KBM-7 (cell line): ENCODE measurements at places on chromosomes 11 and 22.

DNA sequence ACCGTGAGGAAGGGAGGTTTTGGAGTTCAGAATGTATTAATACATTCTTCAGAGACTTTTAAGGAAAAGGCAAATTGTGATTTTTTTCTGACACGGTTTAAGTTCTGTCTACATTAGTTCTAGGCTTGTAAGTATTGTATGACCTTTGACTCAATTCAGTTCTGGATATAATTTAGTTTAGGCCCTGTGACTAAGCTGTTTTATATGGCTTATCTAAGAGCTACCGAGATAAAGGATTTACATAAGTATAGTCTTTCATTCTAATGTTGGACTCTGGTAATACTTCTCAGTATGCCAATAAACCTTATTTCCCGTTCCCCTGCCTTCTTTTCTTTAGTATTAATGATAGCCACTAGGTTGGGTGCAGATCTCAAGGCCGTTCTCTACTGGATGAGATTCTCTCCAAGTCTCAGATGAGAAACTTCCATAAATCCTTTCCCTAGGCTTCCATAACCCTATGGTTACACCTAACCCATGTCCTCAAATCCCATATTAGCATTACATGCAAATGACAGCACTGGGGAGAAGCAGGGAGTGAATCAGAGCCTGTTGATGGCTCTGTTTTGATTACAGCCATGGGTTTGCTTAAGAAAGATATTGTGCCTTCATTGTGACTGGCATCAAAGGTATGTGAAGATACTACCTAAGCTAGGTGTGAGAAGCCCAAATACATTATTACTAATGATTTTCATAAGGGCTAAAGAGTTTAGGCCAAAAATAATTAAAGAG, 38.7 kb downstream of the BARX2 start:
- no peak for DNase-seq

GRCh38 chr11:94834911-94835593, 66.9 kb downstream of the AMOTL1 start:
- no peak for DNase-seq

DNA sequence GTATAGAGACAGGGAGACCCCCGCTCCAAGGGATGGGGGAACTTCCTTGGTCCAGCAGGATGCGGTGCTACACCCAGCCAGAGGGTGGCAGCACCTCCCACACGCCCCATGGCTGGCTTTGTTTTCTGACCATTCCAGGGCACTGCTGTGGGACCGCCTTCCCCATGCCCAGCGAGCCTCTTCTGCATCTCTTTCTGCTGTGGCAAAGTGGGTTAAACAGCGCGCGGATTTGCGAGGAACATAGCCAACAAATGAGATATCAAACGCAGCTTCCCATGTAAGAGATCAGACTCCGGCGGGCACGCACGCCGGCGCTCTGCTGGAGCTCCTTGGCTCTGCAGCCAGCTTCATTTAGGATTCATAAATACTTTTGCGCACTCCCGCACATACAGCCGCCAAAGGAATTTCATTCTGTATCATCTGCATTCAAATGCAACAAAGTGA, 485.8 kb upstream of the CADM1 start:
- DNase-seq: peak; percentile 5

DNA sequence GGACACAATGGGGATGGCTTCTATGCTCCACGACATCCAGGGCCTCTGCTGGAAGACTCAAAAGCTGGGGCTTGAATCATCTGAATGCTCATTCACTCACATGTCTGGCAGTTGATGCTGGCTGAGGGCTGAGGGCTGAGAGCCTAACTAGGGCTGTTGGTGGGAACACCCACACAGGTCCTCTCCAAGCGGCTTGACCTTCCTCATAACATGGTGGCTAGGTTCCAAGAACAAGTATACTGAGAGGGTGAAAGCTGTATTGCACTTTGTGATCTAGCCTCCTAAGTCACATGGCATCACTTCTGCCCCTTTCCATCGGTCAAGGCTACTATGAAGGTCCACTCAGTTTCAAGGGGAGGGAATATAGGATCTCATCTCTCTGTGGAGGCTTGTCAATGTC, 7.5 kb downstream of the TMEM151A start:
- no peak for DNase-seq

DNA sequence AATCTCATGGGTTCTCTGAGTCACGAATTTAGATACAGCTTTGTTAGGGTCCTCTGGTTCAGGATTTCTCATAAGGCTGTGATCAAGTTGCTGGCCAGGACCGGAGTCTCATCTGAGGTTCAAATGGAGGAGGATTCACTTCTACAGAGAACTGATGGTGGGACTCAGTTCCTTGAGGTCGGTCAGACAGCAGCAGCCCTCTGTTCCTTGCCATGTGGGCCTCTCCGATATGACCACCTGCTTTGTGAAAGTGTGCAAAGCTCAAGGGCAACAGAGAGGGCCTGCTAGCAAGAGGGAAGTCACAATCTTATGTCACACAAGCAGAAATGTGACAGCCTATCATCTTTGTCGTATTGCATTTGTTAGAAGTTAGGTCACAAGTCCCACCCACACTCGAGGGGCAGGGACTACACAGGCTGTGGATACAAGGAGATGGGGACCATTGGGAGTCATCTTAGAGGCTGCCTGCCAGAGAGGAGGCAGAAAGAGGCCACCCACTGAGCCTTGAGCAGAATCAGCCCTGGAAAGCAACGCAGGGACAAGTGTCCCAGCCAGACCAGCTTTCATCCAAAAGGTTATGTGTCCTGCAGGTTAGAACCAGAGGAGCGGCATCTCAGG, 34.5 kb downstream of the RPUSD4 start:
- DNase-seq: no peak

DNA sequence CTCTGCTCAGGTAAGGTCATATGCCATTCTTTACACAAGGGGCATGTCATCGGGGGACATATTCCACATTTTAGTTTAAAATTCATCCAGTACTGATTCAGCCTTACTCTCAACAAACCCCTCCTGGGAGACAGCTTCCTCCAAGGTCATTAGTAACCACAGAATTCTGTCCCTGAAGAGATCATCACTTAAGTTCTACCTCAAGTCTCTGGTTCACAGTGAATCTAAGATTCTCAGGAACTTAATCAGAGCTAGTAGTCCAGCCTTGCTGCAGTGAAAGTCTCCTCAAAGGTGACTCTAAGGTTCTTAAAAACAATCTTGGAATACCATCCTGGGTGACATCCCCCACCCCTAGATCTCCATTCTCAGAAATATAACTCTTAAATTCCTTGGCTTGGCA, 18.9 kb upstream of the GDPD4 start:
- DNase-seq: no peak

- DNase-seq: no peak
Measured at GRCh38 chr11:67301313-67301921, 1.9 kb upstream of the SSH3 start.

GRCh38 chr11:117189191-117189940, 9.8 kb upstream of the TAGLN start:
- no peak for DNase-seq

DNA sequence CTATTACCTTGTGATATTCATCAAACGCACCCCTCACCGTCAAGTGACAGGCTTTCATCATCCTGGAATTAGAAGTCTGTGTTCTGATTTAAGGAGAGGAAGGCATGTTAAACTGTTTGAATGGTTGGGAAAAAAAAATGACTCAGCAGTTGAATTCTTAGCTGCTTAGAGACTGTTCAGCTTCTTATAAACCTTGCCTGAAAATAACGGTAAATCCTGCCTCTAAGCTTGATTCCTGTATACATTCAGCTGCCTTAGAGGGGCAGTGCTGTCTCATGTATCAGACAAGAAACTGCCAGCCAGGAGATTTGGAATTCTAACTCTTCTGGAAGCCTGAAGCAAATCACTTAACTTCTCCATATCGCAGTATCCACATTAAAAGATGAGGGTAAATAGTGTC, 437.4 kb downstream of the JRKL start:
- no peak for DNase-seq

DNA sequence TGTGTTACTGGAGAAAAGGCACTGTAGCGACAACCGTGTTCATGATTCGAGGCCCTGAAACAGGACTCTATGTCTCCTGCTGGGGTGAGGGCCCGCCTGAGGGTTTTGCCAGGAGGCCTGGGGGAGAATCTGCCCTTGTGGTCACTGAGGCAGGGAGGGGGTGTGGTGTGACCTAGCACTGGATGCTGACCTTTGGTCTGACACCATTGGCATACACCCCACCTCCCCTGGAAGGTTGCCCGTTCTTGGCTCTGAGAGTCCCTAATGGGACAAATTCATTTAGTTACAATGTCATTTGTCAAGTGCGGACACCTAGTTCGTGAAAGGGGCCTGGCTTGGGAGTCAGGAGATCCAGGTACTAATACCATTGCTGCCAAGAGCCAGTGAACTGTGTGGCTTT, 29.0 kb downstream of the NECTIN1 start:
- DNase-seq: no peak

GRCh38 chr22:23193882-23194281, 13.6 kb downstream of the BCR start:
- DNase-seq: no peak

- DNase-seq: no peak
Measured at GRCh38 chr11:124930799-124931198, 5.0 kb downstream of the HEPACAM start.

DNA sequence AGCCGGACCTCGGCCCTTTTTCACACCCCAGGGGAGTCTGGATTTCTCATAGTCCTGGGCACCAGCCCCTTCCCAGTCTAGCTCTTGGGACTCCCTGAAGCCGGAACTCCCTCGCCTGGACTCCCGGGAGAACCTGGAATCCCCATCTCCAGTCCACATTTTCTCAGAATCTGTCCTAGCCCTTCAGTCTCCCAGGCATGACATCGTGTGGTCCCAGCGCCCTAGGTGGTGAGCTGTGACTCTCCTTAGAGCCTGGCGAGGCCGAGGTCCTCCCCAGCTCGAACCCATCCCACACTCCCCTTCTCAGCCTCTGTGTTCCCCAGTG, 673 bp upstream of the DUSP18 start:
- DNase-seq: no peak

- no peak for DNase-seq
Measured at GRCh38 chr22:24413736-24414385, 13.5 kb upstream of the ADORA2A start.

- no peak for DNase-seq
Measured at GRCh38 chr22:28925916-28926315, 42.5 kb downstream of the ZNRF3 start.

DNA sequence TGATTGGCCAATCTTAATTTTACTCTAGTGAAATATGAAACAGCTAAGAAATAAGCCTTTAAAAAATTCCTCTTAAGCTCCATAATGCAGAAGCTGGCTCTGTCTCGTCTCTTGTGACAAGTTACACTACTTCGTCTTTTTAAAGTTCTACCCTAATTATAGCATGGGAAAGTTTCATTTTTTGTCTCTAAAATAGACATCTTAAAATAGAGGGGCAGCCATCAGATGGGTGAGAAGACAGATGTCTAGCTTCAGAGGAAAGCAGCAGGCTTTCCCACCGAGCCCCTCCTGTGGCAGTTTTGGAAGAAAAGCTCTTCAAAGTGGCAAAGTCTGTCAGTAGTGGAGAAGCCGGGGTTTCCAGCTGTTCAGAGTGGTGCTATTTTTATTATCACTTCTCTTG, 39.5 kb downstream of the XRRA1 start:
- no peak for DNase-seq

DNA sequence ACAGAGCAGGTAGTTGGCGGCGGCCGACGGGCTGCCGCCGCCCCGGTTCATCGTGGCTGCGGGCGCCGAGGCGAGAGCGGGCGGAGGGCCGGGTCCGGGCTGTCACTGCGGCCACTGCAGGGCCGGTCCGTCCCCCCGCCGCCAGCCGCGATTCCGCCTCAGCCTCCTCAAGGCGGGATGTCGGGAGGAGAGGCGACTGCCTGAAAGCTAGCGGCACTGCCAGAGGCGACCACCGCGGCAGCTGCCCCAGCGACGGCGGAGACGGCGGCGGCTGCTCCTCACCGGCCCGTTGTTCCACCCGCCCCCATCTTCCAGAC, 234 bp downstream of the SESN3 start:
- no peak for DNase-seq

DNA sequence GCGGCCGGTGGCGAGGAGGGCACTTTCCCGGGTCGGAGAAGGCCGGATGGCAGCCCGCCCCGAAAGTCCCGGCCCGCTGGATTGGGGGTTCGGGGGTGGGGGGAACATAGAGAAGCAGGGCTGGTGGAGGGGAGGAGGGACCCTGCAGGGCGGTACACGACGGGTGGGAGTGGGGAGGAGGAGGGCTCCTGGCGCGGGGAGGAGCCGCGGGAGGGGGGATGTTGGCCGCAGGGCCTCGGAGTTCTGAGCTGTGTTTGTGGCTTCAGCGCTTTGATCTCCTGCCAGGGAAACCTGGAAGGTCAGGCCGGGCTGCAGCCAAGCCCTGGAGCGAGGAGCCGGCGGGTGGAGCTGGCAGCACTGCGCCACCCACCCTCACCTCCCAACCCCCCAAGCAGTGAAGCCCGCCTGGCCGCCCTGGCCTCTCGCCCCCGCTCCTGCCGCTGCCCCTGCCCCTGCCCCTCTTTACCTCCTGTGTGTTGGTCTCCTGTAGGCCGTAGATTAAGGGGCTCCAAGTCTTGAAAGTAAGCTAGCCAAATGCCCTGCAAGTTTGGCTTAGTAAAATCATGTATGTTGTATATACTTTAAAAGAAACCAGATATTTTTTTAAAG, 30.9 kb downstream of the C22orf31 start:
- no peak for DNase-seq

DNA sequence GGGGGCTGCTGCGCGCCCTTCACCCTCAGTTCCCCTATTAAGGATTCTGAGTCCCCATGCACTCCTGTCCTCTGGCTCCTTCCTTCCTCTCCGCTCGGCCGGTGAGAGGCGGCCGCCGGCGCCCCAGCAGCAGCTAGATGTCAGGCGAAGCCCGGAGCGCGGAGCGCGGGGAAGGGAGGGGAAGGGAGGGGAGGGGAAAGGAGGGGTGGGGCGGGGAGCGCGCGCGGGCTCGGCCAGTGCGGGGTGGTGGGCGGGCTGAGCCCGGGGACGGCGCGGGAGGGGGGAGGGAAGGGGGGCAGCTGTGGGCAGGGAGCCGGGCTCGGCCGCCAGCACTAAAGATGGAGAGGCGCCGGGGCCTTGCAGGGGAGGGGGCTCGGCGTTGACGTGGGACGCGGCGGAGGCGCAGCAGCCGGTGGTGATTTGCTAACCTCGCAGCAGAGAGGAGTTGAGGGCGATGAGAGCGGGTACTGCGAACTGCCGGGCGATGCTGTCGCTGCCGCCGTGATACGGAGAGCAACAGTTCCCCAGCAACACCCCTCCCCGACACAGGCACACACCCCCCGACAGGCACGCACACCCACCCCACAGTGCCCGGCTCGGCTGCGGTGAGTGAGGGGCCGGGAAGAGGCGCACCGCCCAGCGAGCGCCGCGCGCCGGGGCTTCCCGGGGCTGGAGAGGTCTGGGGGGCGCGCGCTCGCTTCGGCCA, at the start of gene ZBTB16:
TSS of gene ZBTB16 (plus strand) at position 434 of the 706 bp plus-strand sequence. CDS start 3,590 bp downstream, outside the sequence.
- peak; percentile 54 for DNase-seq

- no peak for DNase-seq
Measured at GRCh38 chr22:45069925-45070324, 60.1 kb upstream of the PHF21B start.
